ENCODE measurements at places on chromosomes 6 and 20. TPM values are rescaled to one million over a fixed set of nuclear protein-coding genes. Genes with fewer than 3 reads are reported as not detected.
A peak's percentile ranks its signal among the peaks of the same experiment; 100 is the strongest.

GRCh38 chr6:6723361-6723760, 134.8 kb downstream of the LY86 start:
- H3K27me3 ChIP-seq: no peaks in the 10 kb centered on the region
- no peak overlapping the region for H3K27ac ChIP-seq
- H3K36me3 ChIP-seq: no peaks in the 10 kb centered on the region
- H3K4me1 ChIP-seq: peaks cover 13% of the 10 kb centered on the region

DNA sequence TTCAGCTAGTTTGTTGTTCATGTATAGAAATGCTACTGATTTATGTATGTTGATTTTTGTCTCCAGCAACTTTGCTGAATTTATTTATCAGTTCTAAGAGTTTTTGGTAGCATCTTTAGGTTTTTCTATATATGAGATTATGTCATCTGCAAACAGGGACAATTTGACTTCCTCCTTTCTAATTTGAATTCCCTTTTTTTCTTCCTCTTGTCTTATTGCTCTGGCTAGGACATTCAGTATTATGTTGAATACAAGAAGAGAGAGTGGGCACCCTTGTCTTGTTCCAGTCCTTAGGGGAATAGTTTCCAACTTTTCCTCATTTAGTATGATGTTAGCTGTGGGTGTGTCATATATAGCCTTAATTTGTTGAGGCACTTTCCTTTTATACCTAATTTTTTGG, 58.2 kb downstream of the CDH26 start:
- no peak for DNase-seq
- no peak overlapping the region for H3K27ac ChIP-seq
- no peaks in the 10 kb centered on the region for H3K4me1 ChIP-seq
- no peaks in the 10 kb centered on the region for H3K27me3 ChIP-seq
- H3K36me3 ChIP-seq: no peaks in the 10 kb centered on the region

- H3K36me3 ChIP-seq: no peaks in the 10 kb centered on the region
- H3K4me3 ChIP-seq: no peak overlapping the region
- peak; percentile 2 for DNase-seq
- peak overlapping the region; percentile 83 for H3K27ac ChIP-seq
- H3K27me3 ChIP-seq: no peaks in the 10 kb centered on the region
Measured at GRCh38 chr6:120320481-120321162, 971.1 kb upstream of the MAN1A1 start.

- DNase-seq: no peak
- H3K4me1 ChIP-seq: no peaks in the 10 kb centered on the region
- H3K4me3 ChIP-seq: no peak overlapping the region
- H3K27ac ChIP-seq: no peak overlapping the region
Measured at GRCh38 chr6:29864037-29864810, 36.6 kb downstream of the HLA-G start.

DNA sequence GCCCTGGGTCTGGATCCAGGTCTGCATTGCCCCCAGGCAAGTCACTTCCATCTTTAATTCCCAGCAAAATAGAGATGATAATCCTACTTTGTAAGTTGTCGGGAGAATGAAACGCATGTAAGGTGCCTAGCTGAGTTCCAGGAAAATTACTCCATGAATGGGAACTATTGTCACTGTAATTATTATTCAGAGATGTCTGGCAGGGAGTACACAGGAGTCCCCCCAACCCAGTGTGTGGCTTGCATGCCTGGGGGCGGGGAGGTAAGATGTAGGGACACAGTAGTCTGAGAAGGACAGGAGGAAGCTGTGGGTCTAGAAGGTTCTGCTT, 85.4 kb downstream of the CD40 start:
- no peak for DNase-seq
- H3K27me3 ChIP-seq: no peaks in the 10 kb centered on the region
- H3K4me3 ChIP-seq: no peak overlapping the region
- H3K36me3 ChIP-seq: no peaks in the 10 kb centered on the region
- no peaks in the 10 kb centered on the region for H3K4me1 ChIP-seq

GRCh38 chr6:113998811-113999210, 27.9 kb upstream of the HDAC2 start:
- H3K4me3 ChIP-seq: no peak overlapping the region
- DNase-seq: no peak
- no peaks in the 10 kb centered on the region for H3K27me3 ChIP-seq

DNA sequence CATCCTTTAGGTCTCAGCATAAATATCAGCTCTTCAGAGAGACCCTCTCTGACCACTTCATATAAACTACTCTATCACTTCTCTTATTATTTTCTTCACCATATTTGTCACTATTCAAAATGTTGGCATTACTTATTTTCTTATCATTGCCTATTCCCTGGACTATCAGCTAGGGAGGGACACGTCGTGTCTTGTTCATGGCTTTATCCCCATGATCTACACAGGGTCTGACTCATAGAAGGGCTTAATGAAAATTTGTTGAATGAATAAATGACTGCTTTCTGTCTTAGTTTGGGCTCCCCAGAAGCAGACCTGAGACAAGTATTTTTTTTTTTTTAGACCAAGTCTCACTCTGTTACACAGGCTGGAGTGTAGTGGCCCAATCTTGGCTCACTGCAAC, 3.0 kb upstream of the CDK5RAP1 start:
- H3K4me1 ChIP-seq: peaks cover 6% of the 10 kb centered on the region
- H3K27ac ChIP-seq: peak overlapping the region; percentile 4
- DNase-seq: no peak
- peaks cover 23% of the 10 kb centered on the region for H3K36me3 ChIP-seq
- H3K27me3 ChIP-seq: no peaks in the 10 kb centered on the region

- H3K27ac ChIP-seq: no peak overlapping the region
- H3K4me1 ChIP-seq: no peaks in the 10 kb centered on the region
- DNase-seq: peak; percentile 84
- no peaks in the 10 kb centered on the region for H3K36me3 ChIP-seq
Measured at GRCh38 chr6:84774157-84774984, 10.0 kb upstream of the TBX18 start.

GRCh38 chr6:148750838-148751792, 4.3 kb downstream of the UST start:
- H3K4me1 ChIP-seq: peaks cover under 1% of the 10 kb centered on the region
- H3K4me3 ChIP-seq: no peak overlapping the region
- H3K27ac ChIP-seq: no peak overlapping the region
- H3K36me3 ChIP-seq: no peaks in the 10 kb centered on the region

GRCh38 chr20:31713312-31714273, 9.1 kb downstream of the BCL2L1 start:
- no peaks in the 10 kb centered on the region for H3K27me3 ChIP-seq
- DNase-seq: no peak
- no peak overlapping the region for H3K27ac ChIP-seq
- H3K4me3 ChIP-seq: no peak overlapping the region
- peaks cover 18% of the 10 kb centered on the region for H3K4me1 ChIP-seq

- H3K27me3 ChIP-seq: no peaks in the 10 kb centered on the region
- H3K36me3 ChIP-seq: no peaks in the 10 kb centered on the region
- no peaks in the 10 kb centered on the region for H3K4me1 ChIP-seq
Measured at GRCh38 chr6:70884074-70884983, 72.5 kb downstream of the B3GAT2 start.

DNA sequence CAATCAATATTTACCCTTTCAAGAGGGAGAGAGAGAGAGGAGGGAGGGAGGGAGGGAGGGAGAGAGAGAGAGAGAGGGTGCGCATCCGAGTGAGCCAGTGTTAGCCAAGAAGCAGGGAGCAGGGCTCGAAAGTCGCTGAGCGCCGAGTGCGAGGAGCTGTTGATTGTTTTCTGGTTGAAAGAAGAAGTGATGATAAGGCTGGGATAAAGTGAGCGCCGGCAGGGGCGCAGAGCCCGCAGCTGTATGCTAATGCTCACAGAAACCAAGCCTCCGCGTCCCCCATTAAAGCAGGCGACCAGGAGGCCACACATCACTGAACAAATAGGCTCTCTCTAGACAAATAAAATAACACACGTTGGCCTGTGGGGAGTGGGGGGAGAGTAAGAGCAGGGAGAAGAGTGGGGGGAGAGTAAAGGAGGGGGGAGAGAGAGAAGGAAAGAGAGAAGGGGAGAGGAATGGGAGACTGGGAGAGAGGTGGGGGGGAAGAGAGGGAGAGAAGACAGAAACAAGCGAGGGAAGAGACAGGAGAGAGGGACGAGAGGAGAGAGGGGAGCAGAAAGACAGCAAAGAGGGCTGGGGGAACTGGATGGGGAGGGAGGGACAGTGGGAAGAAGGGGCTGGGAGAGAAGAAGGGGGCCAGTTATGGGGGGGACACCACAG, 5.0 kb upstream of the INSM1 start:
- no peaks in the 10 kb centered on the region for H3K4me1 ChIP-seq
- H3K27me3 ChIP-seq: peaks cover 97% of the 10 kb centered on the region
- no peaks in the 10 kb centered on the region for H3K36me3 ChIP-seq
- peak; percentile 30 for DNase-seq
- H3K27ac ChIP-seq: no peak overlapping the region

DNA sequence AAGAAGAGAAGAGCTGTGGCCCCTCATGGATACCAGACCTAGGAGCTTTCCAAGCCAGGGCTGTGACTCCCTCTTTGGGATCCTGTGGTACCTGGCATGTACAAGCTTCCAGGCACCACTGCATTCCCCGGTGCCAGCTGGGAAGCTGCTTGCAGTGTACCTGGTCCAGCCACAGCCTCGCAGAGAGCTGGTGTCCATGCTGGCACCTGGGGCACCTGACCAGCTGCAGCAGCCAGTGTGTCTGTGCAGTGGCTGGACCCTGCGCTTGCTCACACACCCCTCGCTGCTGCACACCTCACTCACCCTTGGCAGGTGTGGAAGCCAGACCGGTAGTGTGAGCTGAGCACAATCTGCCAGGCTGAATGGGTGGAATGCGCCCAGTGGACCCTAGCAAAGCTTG, 190.9 kb upstream of the MAN1A1 start:
- no peak overlapping the region for H3K4me3 ChIP-seq
- H3K36me3 ChIP-seq: no peaks in the 10 kb centered on the region
- H3K4me1 ChIP-seq: no peaks in the 10 kb centered on the region
- no peaks in the 10 kb centered on the region for H3K27me3 ChIP-seq

DNA sequence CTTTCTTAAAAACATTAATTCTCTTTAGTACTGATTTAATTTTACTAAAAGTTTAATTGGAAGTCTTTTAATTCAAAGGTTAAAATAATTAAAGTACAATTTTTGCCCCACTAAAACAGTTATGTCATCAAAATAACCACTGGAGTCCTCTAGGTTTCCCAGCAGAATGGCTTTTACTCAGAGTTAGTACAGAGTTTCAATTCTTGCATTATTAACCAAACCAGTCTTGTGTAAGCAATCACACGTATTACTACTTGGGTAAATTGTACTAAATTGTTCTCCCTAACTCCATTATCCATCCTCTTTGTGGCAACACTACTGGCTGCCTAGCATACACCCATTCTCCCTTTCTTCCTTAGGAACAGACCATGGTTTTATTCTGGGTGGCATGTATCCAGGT, 36.9 kb downstream of the CDK19 start:
- no peaks in the 10 kb centered on the region for H3K36me3 ChIP-seq
- H3K27ac ChIP-seq: no peak overlapping the region
- DNase-seq: no peak
- peaks cover 8% of the 10 kb centered on the region for H3K4me1 ChIP-seq

DNA sequence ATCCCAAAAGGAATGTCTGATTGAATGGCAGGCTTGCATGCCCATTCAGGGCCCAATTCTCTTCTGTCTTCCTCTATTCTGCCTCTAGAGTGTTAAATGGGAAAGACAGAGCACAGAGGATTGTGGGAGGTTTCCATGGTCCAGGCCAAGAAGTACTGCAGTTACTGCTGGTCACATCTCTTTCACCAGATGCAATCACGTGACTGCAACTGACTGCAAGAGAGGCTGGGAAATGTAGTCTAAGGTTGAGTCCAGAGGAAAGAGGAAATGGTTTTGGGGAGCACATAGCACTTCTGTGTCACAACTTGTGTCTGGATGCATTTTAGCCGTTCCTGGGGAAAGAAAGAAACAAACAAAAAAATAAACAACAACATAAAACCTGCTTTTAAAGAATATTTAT, 336.4 kb upstream of the BTBD3 start:
- no peaks in the 10 kb centered on the region for H3K36me3 ChIP-seq
- H3K4me1 ChIP-seq: no peaks in the 10 kb centered on the region
- no peaks in the 10 kb centered on the region for H3K27me3 ChIP-seq
- no peak overlapping the region for H3K4me3 ChIP-seq

- no peaks in the 10 kb centered on the region for H3K36me3 ChIP-seq
- no peak overlapping the region for H3K27ac ChIP-seq
- no peaks in the 10 kb centered on the region for H3K27me3 ChIP-seq
Measured at GRCh38 chr20:44405785-44406571, 50.5 kb downstream of the HNF4A start.

- H3K4me1 ChIP-seq: peaks cover 6% of the 10 kb centered on the region
- no peak overlapping the region for H3K27ac ChIP-seq
- DNase-seq: no peak
Measured at GRCh38 chr6:118639054-118639964, 12.1 kb downstream of the CEP85L start.

- H3K27me3 ChIP-seq: no peaks in the 10 kb centered on the region
- H3K4me1 ChIP-seq: peaks cover 17% of the 10 kb centered on the region
- H3K27ac ChIP-seq: peak overlapping the region; percentile 15
- no peaks in the 10 kb centered on the region for H3K36me3 ChIP-seq
Measured at GRCh38 chr6:163745536-163746400, 331.2 kb downstream of the QKI start.

DNA sequence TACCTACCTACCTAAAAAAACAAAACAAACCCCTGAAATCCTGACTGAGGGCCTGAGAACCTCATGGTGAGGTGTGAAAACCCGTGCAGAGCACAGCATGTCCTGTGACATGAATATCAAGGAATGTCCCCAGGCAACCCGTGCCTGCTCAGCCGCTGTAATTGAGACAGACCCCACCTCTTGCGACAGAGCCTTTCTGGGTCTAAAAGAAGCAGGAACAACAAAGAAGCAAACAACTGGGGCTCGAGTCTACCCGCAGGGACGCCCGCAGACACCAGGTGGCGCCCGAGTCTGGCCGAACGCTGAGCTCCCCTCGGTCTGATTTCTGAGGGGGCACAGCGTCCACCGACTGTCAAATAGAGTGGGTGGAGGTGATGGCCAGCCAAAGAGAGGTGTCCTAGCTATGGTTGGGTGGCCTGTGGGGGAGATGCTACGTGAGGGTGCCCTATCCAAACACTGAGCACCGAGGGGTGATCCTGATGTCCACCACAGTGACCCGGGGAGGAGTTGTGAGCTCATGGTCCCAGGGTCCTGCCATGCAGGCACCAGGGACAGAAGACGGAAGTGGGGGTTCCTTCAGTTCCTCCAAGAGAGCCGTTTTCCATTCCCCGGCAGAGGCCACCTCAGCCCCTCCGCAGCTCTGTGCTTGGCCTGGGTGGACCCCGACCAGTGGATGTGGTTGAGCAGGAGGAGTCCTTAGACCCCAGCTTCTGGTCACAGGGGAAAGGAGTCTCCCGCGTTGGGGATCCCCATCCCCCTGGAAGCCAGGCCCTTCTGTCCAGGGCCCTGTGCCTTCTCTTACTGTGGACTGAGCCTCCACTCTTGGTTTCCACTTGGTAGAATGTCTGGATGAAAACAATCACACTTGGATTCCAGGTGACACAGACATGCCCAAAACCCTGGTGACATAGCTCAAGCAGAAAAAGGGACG, 268.2 kb downstream of the CDC5L start:
- peak; percentile 89 for DNase-seq
- no peaks in the 10 kb centered on the region for H3K36me3 ChIP-seq
- H3K27me3 ChIP-seq: no peaks in the 10 kb centered on the region
- no peak overlapping the region for H3K4me3 ChIP-seq

The GPSM3 gene
- polyA plus RNA-seq: 17.4 TPM

The THBD gene
- 2.5 TPM for polyA plus RNA-seq

The LRFN2 gene
- not detected for polyA plus RNA-seq

The ZBP1 gene
- polyA plus RNA-seq: not detected

The PPP1R16B gene
- polyA plus RNA-seq: 0.10 TPM

The GHRH gene
- 0.34 TPM for polyA plus RNA-seq

The CST2 gene
- polyA plus RNA-seq: not detected

The AAR2 gene
- 42.2 TPM for polyA plus RNA-seq

The STX11 gene
- 0.20 TPM for polyA plus RNA-seq

Measured in cardiac muscle cell (in vitro differentiated cells and primary cell).